ENCODE measurements at places on chromosomes 1 and 21.

- DNase-seq, result peak; percentile 24
- H3K4me1 ChIP-seq, result peaks cover 60% of the 10 kb centered on the region
- no peak overlapping the region for H3K27ac ChIP-seq
These were observed 69.4 kb downstream of the PLPP3 start for GRCh38 chr1:56509713-56510641.

DNA sequence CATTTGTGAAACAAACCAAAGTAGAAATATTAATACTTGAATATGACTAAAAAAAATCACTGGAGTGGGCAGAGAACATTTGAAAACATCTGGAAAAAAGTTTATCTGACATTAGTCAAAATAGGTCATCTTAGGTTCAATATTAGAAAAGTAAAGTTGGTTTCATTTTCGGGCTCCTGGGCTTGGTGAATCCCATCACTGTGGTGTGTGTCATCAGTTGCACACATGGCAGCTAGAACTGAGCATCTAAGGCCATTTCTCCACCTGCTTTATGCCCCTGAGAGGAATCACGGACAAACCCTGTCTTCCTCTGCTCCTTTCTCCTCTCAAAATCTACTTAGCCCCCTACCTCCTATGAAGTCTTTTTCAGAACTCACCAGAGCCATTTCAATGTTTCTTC, 5.4 kb downstream of the HSD11B1 start:
- H3K36me3 ChIP-seq, result no peaks in the 10 kb centered on the region
- H3K4me1 ChIP-seq, result peaks cover 9% of the 10 kb centered on the region
- DNase-seq, result no peak
- H3K27me3 ChIP-seq, result no peaks in the 10 kb centered on the region
- no peak overlapping the region for H3K27ac ChIP-seq
- no peak overlapping the region for H3K4me3 ChIP-seq

DNA sequence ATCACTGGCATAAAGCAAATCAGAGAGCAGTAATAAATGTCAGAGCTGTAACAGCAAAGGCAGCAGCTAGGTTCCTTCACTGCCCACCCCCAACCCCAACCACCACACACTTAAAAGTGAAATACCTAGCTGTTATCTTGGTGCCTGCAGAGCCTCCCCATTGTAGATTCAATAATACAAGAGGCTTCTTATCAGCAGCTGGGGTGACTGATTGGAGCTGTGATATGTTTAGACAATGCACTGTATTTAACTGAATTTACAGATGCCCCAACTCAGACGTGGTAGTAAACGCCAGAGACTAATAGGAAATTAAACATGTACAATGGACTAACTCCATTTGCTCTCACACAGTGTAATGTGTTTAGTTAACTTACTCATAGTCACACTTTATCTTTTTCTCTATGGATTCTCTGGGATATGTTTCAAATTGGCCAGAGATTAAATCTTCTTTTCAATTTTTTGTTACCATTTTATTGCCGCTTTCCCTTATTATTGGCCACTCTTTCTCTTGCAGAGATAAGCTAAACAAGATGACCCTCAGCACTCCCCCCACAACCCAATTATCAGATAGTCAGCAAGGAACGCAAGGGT, 117.1 kb downstream of the ESRRG start:
- H3K36me3 ChIP-seq, result no peaks in the 10 kb centered on the region
- peaks cover 4% of the 10 kb centered on the region for H3K27me3 ChIP-seq
- no peak for DNase-seq
- peaks cover 8% of the 10 kb centered on the region for H3K4me1 ChIP-seq
- no peak overlapping the region for H3K27ac ChIP-seq

DNA sequence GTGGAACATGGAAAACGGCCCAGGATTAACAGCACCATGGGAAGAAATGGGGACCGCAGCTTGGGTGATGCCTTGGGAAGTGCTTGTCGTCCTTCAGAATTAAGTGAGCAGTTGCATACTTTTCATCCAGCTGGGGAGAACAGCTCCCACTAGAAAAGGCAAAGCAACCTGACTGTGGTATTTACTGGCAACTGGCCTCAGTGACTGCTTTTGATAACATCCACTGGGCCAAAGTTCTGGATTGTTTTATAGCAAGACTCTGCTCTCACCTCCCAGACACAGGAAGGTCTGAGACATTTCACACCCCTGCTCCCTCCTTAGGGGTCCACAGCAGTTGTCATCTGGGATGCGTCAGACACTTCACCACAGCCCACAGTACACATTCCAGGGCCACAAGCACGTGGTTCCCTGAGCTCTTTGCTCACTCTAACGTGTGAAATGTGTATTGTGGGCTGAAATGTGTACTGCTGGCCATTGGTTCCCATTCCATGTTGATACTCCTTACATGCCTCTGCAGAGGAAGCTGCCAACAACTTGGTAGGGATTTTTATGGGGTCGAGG, 6.6 kb downstream of the PAPPA2 start:
- no peaks in the 10 kb centered on the region for H3K36me3 ChIP-seq
- H3K4me1 ChIP-seq, result no peaks in the 10 kb centered on the region
- no peak overlapping the region for H3K27ac ChIP-seq
- H3K27me3 ChIP-seq, result no peaks in the 10 kb centered on the region

- peaks cover 49% of the 10 kb centered on the region for H3K36me3 ChIP-seq
- no peak overlapping the region for H3K4me3 ChIP-seq
- no peak overlapping the region for H3K27ac ChIP-seq
These were observed 276.1 kb downstream of the LMX1A start for GRCh38 chr1:165080253-165080896.

DNA sequence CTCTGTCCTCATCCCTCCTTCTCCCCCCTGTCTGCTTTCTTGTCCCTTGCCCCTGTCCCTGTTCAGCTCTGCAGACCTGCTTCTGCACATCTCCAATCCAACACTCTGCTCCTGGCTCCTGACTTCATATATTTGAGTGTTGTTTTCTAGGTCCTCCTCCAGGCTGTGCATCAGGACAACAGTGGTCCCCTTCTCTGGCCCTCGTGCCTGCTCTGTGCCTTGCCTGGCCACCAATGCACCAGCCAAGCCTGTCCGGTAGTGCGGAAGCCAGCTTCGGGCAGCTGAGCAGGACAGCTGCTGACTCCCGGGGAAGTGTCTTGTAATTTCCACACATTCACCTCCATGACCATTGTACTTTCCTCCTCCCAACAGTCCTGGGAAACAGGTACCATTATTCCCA, 203.4 kb upstream of the RAB4A start:
- peaks cover 9% of the 10 kb centered on the region for H3K4me1 ChIP-seq
- H3K4me3 ChIP-seq, result no peak overlapping the region
- no peak for DNase-seq
- H3K27ac ChIP-seq, result no peak overlapping the region

- peaks cover 2% of the 10 kb centered on the region for H3K27me3 ChIP-seq
- DNase-seq, result no peak
- peaks cover 5% of the 10 kb centered on the region for H3K36me3 ChIP-seq
- H3K4me3 ChIP-seq, result peak overlapping the region; percentile 37
- H3K27ac ChIP-seq, result no peak overlapping the region
These were observed 1.6 kb downstream of the TADA1 start for GRCh38 chr1:166874464-166874863.

GRCh38 chr1:38173157-38173831, 126.7 kb upstream of the POU3F1 start:
- H3K4me3 ChIP-seq, result no peak overlapping the region
- no peaks in the 10 kb centered on the region for H3K36me3 ChIP-seq
- H3K4me1 ChIP-seq, result no peaks in the 10 kb centered on the region
- no peak for DNase-seq
- no peaks in the 10 kb centered on the region for H3K27me3 ChIP-seq

- H3K36me3 ChIP-seq, result no peaks in the 10 kb centered on the region
- no peaks in the 10 kb centered on the region for H3K27me3 ChIP-seq
- no peaks in the 10 kb centered on the region for H3K4me1 ChIP-seq
- H3K27ac ChIP-seq, result no peak overlapping the region
- DNase-seq, result no peak
- H3K4me3 ChIP-seq, result no peak overlapping the region
These were observed 57.2 kb downstream of the EYA3 start for GRCh38 chr1:28031173-28031572.

- no peak overlapping the region for H3K4me3 ChIP-seq
- peaks cover 2% of the 10 kb centered on the region for H3K36me3 ChIP-seq
- no peak for DNase-seq
These were observed 145.1 kb downstream of the CSMD2 start for GRCh38 chr1:34019741-34020552.

DNA sequence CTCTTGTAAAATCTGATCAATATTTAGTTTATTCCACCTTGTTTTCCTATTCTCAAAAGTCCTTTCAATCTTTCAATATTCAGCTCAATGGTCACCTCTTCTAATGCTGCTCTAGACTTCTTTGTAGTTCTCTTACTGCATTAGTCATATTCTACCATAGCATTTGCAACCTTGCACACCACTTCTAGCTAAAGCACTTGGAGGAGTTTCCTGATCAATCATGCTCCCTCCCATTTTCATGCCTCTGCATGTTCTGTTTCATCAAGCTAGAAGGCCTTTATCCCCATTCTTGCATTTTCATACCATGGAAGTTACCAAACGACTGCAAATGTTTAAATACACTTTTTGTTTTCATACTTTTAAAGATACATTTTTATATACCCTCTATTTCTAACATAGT, 72.1 kb downstream of the SLC5A9 start:
- peaks cover 4% of the 10 kb centered on the region for H3K4me1 ChIP-seq
- H3K27me3 ChIP-seq, result peaks cover 5% of the 10 kb centered on the region
- no peak overlapping the region for H3K27ac ChIP-seq
- no peak for DNase-seq
- H3K4me3 ChIP-seq, result no peak overlapping the region

- H3K36me3 ChIP-seq, result no peaks in the 10 kb centered on the region
- peaks cover 14% of the 10 kb centered on the region for H3K27me3 ChIP-seq
- H3K4me1 ChIP-seq, result peaks cover 45% of the 10 kb centered on the region
- peak overlapping the region; percentile 63 for H3K4me3 ChIP-seq
These were observed 157.7 kb downstream of the TOMM20 start for GRCh38 chr1:234970731-234971476.

DNA sequence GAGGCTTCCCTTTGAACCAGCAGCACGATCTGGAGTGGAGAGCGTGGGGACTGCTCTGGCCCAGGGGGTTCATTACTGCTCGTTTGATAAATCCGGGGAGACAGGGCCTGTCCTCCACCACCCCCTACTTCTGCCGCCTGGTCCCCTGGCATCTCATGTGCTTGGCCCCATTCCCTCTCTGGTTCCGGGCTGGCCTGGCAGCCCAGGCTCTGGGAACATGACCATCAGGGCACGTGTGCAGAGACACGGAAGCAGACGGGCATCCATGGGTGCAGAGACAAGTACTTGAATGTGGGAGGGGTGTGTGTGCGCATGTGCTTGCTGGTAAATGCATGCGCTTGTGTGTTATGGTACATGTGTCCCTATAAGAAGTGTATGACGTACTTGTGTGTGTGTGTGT, 75.5 kb downstream of the KIRREL1 start:
- H3K4me1 ChIP-seq, result peaks cover 69% of the 10 kb centered on the region
- no peak overlapping the region for H3K27ac ChIP-seq
- H3K36me3 ChIP-seq, result 0 out of 2 replicates have a peak, but pooled peaks cover 3% of the 10 kb centered on the region
- H3K4me3 ChIP-seq, result no peak overlapping the region
- no peaks in the 10 kb centered on the region for H3K27me3 ChIP-seq
- DNase-seq, result no peak

- H3K4me1 ChIP-seq, result peaks cover 10% of the 10 kb centered on the region
- H3K27me3 ChIP-seq, result peaks cover 23% of the 10 kb centered on the region
- peaks cover 2% of the 10 kb centered on the region for H3K36me3 ChIP-seq
- DNase-seq, result peak; percentile 20
- H3K4me3 ChIP-seq, result no peak overlapping the region
- no peak overlapping the region for H3K27ac ChIP-seq
These were observed 821 bp downstream of the PHC2 start for GRCh38 chr1:33429856-33430691.

DNA sequence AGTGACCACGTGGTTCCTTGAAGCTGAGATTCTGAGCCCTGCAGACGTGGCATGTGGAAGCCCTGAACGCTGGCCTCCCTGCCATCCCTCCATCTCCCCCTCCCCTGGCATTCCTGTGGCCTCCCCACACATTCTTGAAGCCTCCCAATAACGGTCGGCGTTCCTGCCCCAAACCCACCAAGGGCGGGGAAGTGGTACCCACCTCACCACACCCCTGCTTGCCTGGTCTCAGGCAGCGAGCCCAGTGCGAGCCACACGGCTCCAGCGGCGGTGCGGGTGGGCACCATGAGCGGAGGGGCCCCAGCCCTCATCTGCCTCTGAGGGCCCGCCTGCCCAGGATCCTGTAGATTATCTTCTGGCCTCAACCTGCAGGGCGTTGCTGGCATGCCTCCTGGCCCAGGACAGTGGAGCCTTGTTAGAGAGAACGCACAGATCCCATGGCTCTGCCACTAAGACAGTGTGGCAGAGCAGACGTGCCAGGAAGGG, 20.6 kb upstream of the PRELP start:
- DNase-seq, result no peak
- no peak overlapping the region for H3K27ac ChIP-seq
- H3K27me3 ChIP-seq, result no peaks in the 10 kb centered on the region
- H3K4me1 ChIP-seq, result peaks cover 5% of the 10 kb centered on the region
- H3K4me3 ChIP-seq, result no peak overlapping the region
- no peaks in the 10 kb centered on the region for H3K36me3 ChIP-seq

GRCh38 chr1:198856601-198857000, 217.8 kb downstream of the PTPRC start:
- H3K4me1 ChIP-seq, result no peaks in the 10 kb centered on the region
- H3K27ac ChIP-seq, result no peak overlapping the region
- H3K4me3 ChIP-seq, result no peak overlapping the region
- no peak for DNase-seq
- H3K27me3 ChIP-seq, result no peaks in the 10 kb centered on the region
- H3K36me3 ChIP-seq, result no peaks in the 10 kb centered on the region

DNA sequence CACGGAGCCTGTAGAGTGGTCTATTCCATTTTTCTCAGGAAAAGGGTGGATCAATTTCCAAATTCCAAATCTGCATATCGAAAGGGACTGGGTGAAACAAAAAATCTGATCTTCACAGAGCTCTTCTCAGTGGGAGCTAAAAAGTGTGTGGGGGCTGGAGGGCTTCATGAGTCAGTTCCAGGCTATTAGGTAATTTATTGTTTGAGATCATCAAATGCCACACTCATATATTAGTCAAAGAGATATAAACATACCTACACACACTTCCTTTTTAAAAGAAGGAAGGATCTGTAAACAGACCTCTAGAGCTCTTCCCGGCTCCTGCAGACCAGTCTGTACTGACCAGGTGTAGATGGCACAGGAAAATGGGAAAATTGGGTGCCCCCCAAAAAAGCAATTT, 175.4 kb downstream of the ZBTB18 start:
- H3K27ac ChIP-seq, result no peak overlapping the region
- H3K27me3 ChIP-seq, result no peaks in the 10 kb centered on the region
- peaks cover 6% of the 10 kb centered on the region for H3K4me1 ChIP-seq
- no peak for DNase-seq

Data from WTC11 (cell line).